ENCODE measurements at places on chromosomes 3 and 15. TPM values are rescaled to one million over a fixed set of nuclear protein-coding genes. Genes with fewer than 3 reads are reported as not detected.

DNA sequence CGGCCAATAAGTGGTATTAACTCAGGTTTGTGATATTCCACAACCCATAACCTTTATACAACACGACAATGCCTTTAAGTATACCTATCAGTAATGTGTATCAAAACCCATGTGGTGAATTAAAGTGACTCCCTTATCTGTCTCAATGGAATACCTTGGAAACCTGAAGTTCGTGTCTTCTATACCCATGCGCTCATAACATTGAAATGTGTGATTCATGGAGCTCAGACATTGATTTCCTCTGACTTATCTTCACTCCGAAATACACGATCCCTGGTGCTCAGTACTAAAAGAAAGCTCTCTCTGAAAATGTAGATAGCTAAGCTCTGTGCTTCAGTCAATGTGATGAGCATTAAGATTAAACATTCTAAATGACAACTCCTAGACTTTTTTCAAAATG is 140.3 kb downstream of the TBC1D5 start:
- no peak for DNase-seq

DNA sequence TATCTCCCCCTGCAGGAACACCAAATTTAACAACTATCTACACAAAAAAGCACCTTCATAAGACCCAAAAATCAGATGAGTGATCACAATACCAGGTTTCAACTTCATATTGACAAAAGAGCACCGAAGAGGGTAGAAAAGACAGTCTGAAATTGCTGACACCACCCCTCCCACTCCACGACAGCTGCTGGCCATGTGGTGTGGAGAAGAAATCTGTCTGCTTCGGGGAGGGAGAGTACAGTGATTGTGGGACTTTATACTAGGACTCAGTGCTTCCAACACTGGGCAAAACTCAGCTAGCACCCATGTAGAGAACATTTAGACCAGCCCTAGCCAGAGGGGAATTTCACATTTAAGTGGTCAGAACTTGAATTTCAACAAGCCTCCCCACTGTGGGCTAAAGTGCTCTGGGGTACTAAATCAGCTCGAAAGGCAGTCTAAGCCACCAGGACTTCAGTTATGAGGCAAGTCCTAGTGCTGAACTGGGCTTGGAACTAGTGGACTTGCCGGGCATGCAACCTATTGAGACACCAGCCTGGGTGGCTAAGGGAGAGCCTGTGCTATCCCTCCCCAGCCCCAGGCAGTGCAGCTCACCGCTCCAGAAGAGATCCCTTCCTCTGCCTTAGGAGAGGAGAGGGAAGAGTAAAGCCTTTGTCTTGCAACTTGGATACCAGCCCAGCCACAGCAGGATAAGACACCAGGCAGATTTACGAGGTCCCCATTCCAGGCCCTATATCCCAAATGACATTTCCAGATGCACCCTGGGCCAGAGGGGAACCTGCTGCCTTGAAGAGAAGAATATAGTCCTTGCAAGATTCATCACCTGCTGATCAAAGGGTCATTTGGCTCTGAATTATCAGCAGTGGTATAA is 44.6 kb upstream of the POU1F1 start:
- no peak for DNase-seq

DNA sequence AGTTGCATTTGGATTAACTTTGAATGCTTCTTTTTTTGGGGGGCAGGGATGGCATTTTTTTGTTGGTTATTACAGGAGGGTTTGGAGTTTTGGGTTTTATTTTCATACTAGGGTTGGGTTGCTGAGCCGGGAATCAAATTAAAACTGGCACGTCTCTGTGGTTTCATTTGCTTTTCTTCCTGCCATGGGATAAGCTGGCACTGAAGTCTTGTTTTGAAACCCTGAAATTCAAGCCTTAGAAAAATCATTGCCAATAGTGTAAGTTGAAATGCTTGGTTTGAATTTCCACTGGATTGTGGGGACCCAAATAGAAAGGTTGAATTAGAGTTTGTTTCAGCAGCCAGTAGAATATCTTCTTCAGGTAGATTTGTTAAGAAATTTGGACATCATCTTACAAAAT is 193.1 kb upstream of the DCBLD2 start:
- no peak for DNase-seq

GOLGA6L7 gene
- 0.08 TPM for polyA plus RNA-seq

DNA sequence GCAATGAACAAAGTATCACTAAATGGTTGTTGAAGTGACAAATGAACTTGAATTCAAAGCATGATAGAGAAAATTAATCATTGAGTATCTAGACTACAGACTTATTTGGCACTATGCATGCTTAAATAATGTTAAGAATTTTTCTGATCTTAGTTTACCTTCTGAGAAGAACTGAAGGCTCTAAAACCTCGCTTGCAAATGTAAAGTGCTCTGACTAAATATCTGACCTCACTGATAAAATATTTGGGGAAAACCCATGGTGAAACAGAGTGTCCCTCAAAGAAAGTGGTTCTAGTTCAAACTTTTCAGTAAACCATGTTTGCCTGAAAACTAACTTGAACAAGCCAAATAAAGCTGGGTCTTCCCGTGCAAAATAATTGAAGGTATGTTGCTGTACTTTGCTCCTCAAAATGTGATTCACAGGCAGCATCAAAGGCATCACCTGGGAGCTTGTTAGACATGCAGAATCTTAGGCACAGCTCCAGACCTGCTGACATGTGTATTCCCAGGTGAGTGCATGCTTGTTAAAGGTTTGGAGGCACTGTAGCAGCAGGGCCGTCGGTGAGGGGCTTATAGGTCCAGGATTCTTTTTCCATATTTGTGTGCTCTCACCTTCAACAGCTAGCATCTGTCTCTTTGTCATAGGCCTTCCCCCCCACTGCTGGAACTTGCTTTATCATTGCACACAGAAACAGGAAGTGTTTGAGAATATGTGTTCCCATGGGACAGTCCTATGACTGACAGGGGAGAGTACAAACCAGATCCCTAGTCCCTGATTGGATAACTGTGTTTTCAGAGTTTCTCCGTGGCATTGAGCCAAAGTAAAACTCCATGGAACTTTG is 524.2 kb upstream of the LMCD1 start:
- peak; percentile 15 for DNase-seq

GOLGA8G gene
- polyA plus RNA-seq, result 0.12 TPM

- DNase-seq, result no peak
These were observed 4.5 kb upstream of the RPL24 start for GRCh38 chr3:101690972-101691371.

GRCh38 chr15:79529157-79529785 is 97.1 kb downstream of the MINAR1 start:
- no peak for DNase-seq

SENP8 gene
- polyA plus RNA-seq, result 7.9 TPM

- no peak for DNase-seq
These were observed 67.2 kb downstream of the IL1RAP start for GRCh38 chr3:190581041-190581541.

- DNase-seq, result no peak
These were observed 24.7 kb downstream of the GOLGA6L2 start for GRCh38 chr15:23422099-23422945.

WNT5A gene
- 38.5 TPM for polyA plus RNA-seq

DNA sequence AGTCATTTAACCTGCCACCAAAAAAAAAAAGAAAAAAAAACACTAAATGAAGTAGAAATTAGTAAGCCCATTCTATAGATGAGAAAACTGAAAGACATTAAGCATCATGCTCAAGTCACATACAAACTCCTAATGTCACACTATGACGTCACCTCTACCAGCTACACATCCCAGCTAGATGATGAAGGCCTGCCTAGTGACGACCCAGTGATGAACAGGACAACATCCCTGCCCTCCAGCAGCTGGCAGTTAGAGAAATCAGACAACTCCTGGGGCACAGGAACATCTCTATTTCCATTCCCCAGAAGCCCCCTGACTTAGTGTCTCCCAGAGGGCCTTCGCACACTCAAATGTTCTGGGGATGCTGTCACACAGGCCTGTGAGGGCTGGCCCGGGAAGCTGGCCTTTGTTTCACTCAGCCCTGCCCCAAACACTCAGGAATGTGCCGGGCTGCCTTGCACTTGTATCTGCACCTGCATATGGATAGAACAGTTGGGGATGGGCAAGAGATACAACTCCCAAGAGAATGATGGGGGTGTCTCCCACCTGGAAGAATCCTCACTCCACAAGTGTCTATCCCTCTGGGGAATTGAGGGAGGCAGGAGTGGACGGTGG is 7.0 kb upstream of the HAPLN3 start:
- no peak for DNase-seq

- no peak for DNase-seq
These were observed 189.2 kb downstream of the GBE1 start for GRCh38 chr3:81572201-81572756.

DNA sequence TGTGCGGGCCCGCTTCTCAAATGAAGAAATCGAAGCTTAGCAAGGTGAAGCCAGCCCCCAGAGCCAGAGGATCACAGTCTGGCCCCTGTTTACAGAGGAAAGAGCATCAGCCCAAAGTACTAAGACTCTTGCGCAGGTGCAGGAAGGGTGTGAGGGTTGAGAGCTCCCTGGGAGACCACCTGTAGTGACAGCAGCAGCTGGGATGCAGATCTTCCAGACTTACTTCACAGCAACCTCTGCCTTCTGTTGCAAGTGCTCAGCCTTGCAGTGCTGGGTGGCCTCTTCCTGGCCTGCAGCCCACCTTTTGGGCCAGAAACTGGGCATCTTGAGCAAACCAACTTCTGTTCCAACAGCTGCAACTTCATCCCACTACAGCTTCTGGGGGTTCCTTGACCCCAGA is 19.7 kb downstream of the SPATA12 start:
- DNase-seq, result no peak

MAP1A gene
- 7.5 TPM for polyA plus RNA-seq

- DNase-seq, result no peak
These were observed 28.5 kb downstream of the RFTN1 start for GRCh38 chr3:16484984-16485383.

KCNMB3 gene
- polyA plus RNA-seq, result 6.5 TPM
